ENCODE measurements at places on chromosomes 13 and 19.

DNA sequence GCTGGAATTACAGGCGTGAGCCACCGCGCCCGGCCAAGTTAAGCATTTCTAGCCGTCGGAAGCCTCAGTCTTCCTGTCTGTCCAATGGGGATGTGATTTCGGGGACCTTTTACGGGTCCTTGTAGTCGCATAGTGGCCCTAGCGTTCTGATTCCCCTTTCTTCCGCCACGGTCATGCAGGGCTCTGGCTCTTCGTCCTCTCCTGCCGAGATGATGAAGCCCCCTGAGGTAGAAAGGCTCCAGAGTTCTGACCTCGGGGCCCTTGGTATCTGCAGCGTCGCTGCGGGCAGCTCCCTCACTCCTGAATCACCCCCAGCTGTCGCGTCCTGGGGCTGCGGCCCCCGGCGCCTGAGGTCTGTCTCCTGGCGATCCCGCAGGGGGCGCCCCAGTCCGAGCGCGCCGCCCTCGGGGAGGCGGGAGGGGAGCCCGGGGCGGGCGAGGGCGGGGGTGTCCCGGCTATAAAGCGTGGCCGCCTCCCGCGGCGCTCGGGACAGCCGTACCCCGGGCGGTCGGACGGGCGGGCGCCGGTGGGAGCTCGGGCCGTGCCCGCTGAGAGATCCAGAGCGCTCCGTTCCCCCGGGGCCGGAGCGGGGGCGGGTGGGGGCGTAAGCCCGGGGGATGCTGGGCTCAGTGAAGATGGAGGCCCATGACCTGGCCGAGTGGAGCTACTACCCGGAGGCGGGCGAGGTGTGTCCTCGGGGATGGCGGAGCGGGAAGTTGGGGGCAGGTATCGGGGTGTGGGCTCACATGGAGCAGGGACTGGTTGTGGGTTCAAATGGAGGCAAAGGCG, at the start of gene FOXA3:
FOXA3 (plus strand) TSS at position 487 of the 789 bp plus-strand sequence; CDS start at position 618, 131 bp downstream.
- peak; percentile 18 for DNase-seq

DNA sequence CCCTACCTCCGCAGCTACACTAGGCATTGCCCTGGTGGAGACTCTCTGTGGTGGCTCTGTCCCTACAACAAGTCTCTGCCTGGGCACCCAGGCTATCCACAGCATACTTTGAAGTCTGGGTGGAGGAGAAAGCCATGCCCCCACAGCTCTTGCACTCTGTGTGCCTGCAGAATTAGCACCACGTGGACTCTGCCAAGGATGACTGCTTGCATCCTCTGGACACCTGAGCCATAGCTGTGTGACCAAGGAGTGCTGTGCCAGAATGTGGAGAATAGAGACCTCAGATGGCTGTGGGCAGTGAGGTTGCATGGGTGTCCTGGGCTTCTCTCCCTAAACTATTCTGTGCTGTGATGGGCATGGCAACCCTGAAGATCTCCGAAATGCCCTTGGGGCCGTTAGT, 21.2 kb upstream of the MCF2L start:
- DNase-seq, result no peak

DNA sequence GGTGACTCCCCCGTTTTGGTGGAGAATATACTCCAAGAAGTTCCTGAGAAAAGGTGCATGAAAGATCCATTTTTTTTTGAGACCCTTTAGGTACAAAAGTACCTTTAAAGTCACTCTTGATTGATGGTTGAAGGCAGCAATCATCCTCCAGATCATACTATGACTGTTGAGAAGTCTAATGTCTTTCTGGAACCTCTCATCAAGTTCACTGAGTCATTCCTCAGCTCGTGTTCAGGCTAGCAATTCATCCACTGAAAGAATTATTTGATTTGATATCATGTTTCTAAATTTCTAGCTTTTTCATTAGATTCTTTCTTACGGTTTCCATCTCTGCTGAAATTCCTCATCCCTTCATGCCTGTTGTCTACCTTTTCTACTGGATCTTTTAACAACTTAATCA, 65.1 kb upstream of the GJB6 start:
- DNase-seq, result no peak

- no peak for DNase-seq
Observed at GRCh38 chr13:51838240-51838846, 6.6 kb downstream of the TMEM272 start.

- DNase-seq, result no peak
Observed at GRCh38 chr13:94248454-94249228, 230.8 kb downstream of the DCT start.

- DNase-seq, result peak; percentile 56
Observed at GRCh38 chr19:30696514-30696913, 324.3 kb downstream of the ZNF536 start.

DNA sequence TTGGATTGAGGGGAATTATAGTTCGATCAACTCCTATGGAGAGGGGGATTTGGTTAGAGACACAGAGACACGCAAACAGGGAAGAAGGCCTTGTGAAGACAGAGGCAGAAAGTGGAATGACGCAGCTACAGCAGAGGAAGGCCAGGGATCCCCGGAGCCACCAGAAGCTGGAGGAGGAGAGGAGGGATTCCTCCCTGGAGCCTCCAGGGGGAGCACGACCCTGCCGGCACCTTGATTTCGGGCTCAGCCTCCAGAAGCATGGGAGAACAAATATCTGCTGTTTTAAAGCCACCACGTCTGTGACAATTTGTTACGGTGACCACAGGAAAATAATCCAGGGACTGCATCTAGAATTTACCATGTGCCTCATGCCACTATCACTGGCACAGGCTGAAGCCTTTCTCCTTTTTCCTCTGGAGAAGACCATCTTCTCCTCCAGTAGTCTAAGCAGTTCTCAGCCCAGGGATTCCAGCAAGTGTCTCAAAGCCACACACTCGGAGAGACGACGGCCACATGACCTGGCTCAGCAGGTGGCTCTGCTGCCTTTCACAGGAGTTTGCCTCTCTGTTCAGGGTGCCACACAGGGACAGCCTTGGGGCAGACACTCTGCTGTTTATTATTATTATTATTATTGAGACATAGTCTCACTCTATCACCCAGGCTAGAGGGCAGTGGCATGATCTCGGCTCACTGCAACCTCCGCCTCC, 39.9 kb upstream of the CCNE1 start:
- DNase-seq, result no peak

DNA sequence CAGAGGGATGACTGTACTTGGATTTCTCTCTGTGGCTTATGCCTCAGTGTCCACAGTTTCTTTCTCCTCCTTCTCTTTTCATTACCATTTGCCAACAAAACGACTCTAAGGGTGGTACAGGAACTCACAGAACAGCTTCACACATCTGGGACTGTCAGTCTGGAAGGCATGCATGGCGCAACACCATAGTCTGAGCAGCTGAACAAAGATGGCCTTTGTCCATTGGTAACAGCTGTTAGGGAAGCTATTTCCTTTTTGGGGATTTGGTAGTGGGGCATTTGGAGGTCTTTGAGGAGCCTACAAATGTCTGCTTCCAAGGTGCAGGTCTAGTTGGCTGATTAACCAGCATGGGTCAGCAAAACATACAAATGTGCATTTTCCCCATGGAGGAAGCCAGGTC, 81.4 kb upstream of the PCDH8 start:
- DNase-seq, result no peak

DNA sequence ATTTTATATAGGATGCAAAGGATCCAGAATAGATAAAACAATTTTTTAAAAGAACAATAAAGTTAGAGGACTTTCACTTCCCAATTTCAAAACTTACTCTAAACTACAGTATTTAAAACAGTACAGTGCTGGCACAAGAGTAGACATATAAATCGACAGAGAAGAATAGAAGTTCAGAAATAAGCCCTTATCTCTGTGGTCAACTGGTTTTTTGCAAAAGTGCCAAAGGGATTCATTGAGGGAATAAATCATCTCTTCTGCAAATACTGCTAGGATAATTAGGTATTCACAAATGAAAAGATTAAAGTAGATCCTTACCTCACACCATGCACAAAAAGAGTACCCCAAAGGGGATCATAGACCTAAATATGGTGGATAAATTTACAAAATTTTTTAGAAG, 431.0 kb upstream of the HTR2A start:
- DNase-seq, result no peak

- DNase-seq, result no peak
Observed at GRCh38 chr13:28128030-28128429, 10.3 kb upstream of the PAN3 start.

- no peak for DNase-seq
Observed at GRCh38 chr13:42548731-42549551, 25.0 kb upstream of the TNFSF11 start.

DNA sequence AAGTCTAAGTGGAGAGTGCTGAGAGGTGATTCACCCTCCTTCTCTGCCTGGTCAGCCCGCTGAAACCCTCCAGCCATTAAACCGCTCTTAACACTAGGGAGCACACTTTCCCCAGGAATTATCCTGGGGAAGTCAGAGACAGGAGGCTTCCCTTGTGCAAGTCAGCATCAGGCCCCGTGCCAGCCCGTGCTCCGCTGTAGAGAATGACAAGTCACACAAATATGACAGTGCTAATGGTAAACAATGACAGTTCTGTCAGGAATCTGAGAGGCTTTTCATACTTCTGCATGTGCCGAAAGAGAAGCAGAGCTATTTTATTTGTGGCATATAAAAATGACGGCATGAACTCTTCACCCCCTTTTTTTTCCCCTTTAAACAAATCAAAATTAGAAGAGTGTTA, 816.9 kb upstream of the SLC10A2 start:
- DNase-seq, result peak; percentile 63

DNA sequence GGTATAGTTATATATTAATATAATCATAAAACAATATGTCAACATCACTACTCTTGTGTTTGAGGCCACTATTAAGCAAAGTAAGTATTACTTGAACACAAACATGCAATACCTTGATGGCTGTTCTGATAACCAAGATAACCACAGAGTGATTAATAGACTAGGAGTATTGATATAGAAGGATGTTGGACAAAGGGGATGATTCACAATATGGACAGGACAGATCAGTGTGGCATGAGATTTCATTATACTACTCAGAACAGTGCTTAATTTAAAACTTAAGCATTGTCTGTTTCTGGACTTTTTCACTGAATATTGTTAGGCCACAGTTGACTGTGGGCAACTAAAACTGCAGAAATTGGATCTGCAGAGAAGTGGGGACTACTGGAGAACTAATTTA, 384.2 kb downstream of the SLITRK1 start:
- no peak for DNase-seq

DNA sequence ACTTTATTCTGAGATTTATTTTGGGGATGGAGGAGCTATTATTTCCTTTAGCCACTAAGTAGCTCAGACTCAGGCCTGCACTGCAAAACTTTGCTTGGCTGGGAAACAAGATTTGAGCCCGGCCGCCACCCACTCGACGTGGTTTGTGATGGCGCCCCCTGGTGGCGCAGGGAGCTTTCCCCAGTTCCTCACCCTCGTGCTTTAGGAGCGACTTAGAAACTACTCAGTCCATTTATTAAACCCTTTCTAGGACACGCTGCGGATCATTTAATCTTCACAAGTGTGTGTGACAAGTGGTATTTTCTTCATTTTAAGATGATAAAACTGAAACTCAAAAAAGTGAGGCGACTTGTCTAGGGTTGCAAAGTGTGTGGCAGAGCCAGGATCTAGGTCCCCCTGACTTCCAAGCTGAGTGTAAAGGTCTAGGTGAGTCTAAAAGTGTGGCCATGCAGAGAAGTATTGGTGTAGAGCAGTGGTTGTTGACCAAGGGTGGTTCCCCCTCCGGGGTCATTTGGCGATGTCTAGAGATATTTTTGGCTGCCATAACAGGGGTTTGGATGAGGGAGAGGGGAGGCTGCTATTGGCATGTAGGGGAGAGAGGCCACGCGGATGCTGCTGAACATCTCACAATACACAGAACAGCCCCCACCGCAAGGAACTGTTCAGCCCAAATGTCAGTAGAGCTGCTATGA, 2.2 kb downstream of the CXCL17 start:
- peak; percentile 45 for DNase-seq

- DNase-seq, result peak; percentile 73
Observed at GRCh38 chr13:48977286-48977625, 1.5 kb downstream of the FNDC3A start.

GRCh38 chr13:109913936-109914510, 127.6 kb upstream of the IRS2 start:
- DNase-seq, result no peak

DNA sequence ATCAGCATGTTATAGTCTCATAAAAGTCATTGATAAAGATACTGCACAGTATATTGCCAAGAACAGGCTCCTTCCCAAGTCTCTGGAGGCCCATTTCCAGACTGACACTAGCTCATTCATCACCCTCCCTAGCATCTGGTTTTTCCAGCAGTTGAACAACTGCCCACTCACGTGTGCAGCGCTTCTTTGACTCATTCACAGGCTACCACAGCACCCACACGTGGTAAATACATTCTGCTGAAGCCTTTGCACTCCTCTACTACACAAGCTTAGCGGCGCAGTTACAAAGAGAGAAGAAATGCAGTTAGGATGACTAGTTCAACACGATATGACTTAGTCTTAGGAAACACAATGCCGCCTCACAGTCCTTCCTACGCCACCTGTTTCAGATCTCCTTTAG, 87.7 kb downstream of the DOCK9 start:
- no peak for DNase-seq

- DNase-seq, result no peak
Observed at GRCh38 chr19:5074407-5074806, 105.5 kb downstream of the KDM4B start.

- DNase-seq, result no peak
Observed at GRCh38 chr19:38661136-38661535, 13.7 kb downstream of the ACTN4 start.

DNA sequence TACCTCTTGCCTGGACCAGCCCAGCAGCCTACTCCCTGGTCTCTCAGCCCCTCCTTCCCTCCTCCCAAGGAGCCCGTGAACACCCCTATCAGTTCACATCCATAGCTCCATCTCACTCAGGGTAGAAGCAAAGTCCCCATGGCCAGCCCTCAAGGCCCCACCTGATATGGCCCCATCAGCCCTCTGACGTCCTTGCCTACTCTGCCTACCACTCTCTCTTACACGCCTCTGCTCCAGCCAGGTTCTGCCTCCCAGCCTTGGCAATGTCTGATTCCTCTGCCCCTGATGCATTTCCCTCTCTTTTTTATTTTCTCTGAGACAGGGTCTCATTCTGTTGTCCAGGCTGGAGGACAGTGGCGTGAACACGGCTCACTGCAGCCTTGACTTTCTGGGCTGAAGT, 7.9 kb upstream of the SERTAD3 start:
- no peak for DNase-seq

DNA sequence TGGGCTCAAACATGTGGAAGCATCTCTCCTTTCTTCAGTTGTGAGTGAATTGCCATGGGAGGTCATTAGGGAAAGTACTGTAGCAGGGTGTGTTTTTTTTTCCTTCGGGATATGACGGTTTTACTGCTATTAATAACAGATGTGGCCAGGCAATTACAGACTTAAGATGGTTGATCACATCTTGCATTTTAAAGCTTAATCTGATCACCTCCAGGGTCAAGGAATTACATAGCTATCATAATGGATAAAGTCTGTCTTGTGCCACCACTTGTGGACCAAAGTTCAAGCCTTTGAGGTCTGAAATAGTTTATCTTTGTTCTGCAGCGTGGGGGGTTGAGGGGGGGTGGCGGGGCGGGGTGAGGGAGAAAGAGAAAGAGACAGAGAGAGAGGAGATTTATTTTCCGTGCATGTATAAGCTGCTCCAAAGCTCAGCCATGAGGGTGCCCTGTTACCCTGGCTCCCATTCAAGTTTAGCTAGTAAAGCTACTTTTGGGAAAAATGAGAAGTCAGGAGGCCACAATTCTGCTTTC, 5.5 kb upstream of the SERP2 start:
- DNase-seq, result peak; percentile 75

All from NCI-H526 treated with DMSO at 0.1 percent for 48 hours (cell line).